NCI-H1436 treated with DMSO at 0.1 percent for 48 hours (cell line): ENCODE measurements at places on chromosomes 11 and 22.

- DNase-seq: no peak
Observed at GRCh38 chr11:123740787-123741158, 687 bp downstream of the ZNF202 start.

- no peak for DNase-seq
Observed at GRCh38 chr22:35411102-35411501, 11.2 kb downstream of the MCM5 start.

GRCh38 chr22:39665229-39665628 lies 94.7 kb downstream of the CACNA1I start:
- DNase-seq: no peak

DNA sequence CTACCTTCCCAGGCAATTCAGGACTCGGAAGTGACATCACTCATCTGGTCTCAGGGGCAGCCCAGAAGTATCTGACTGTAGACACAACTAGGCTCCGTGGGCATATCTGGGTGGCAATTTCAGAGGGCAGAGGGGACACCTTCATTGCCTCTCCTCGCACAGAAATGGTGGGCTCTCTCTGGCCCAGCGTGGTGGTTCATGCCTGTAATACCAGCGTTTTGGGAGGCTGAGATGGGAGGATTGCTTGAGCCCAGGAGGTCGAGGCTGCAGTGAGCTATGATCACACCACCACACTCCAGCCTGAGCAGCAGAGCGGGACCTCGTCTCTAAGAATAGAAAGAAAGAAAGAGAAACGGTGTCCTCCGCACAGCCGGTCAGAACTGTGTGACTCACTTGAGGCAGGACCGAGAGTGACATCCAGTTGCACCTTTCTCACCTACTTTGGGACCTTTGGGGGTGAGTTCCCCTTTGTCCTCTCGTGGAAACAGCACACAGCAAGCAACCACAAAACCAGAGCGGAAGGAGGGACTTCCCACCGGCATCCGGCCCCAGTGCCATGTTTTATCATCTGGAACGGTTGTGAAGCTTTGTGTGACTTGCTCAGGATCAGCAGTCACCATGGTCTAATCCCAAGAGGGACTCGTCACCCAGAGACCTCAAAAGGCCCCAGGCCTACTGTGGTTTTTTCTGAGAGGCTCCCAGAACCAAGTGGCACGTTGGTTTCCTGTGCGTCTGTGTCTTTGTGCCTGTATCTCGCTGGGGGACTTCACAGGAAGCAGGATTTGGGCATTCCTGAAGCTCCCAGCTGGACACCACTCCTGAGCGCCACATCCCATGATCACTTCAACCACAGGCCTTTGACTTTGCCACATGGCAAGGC lies 38.4 kb upstream of the EMID1 start:
- DNase-seq: no peak

- no peak for DNase-seq
Observed at GRCh38 chr11:68414496-68415221, 45.9 kb upstream of the PPP6R3 start.

DNA sequence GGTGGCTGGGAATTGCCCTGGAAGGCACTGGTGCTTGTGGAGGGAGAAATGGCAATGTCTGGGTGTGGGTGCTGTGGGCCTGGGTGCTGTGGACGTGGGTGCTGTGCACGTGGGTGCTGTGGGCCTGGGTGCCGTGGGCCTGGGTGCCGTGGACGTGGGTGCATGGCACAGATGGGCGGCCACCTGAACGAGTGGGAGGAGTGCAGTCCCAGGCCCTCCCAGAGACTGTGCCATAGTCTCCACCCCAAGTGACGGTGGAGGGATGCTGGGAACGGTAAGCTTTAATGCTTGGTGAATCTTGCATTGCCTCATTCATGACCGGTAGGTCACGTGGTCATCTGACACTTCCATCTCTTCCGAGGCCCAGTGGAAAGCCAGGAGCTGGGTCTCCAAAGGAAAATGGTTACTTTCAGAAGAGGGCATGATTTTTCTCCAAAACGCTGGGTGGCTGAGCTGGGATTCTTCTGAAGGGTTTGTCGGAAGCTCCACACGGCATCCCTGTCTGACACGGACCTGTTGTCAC lies 28.8 kb upstream of the BRSK2 start:
- no peak for DNase-seq

GRCh38 chr11:134398079-134398444 lies 14.0 kb downstream of the B3GAT1 start:
- no peak for DNase-seq

DNA sequence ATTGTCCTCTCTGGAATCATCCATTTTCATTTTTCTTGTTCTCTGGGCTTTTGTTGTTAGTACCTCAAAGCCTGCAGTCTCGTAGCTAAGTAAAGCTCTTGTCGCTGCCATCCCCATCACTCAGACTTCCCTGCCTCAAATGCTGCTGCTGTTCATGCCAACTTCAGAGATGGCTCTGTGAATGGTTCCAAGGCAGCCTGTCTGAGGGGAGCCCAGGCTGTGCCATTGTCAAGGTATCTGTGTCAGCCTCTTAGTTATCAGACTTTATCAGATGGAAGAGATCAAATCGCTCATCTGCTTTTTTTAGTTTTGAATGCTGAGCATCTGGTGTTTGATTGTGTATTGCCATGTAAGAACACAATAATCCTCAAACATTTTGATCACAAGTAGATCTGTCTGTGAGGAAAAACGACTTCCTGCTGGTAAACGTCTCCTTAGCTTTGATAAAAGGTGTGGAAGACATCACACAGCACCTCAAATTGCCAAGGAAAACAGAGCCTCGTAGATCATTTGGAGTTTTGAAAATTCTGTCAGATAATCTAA lies 304.2 kb upstream of the ZC3H12C start:
- no peak for DNase-seq

- no peak for DNase-seq
Observed at GRCh38 chr22:22910272-22911240, 22.9 kb downstream of the IGLL5 start.

DNA sequence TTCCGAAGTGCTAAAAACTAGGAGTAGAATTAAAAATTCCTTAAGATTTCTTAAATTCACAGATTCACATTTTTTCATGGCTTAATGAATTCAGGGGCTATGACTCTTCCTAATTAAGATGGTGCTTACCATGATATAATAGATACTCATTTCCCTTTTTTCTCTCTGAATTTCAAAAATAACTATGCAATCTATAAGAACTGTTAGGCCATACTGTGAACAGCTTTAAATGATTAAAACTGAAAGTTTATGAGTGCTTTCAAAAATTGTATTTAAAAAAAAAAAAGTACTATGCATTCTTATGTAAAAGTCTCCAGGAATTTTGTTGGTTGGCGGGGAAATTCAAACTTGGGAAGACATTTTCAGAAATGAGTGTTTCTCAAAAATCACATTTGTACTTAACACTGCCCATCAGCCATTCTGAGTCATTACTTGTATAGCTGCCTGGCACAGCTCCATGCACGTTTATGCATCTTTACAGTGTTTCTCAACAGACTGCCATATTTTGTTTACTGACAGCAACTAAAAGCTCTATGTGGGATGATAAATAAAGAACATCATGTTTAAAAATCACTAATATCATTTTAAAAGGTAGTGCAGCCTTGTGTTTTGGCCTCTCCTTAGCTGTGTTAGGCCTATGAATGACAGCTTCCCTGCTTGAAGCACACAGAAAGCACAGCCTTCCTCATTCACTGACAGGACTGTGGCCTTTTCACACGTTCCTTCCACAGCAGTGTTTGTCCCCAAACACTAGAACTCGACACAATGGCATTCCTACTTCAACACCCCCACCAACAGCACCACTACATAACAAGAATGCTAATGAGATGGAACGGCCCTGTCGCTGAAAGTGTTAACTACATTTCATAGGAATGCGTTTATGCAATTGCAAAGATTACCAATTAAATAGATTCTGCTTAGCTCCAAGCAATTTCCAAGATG lies 131.4 kb downstream of the DCDC1 start:
- DNase-seq: no peak

- DNase-seq: no peak
Observed at GRCh38 chr11:35963911-35964310, 20.0 kb downstream of the LDLRAD3 start.

DNA sequence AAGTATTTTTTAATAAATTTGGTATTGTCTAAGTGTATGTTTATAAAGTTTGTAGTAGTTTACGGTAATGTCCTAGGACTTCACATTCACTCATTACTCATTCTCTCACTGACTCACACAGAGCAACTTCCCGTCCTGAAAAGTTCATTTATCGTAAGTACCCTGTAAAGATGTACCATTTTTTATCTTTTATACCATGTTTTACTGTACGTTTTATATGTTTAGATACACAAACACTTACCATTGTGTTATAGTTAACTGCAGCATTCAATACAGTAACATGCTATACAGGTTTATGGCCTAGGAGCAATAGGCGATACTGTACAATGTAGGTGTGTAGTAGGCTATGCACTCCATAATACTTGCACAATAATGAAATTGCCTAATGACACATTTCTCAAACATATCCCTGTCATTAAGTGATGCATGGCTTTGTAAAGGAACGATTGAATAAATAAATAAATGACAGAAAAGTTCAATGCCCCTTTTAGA lies 12.5 kb upstream of the CARD18 start:
- no peak for DNase-seq

DNA sequence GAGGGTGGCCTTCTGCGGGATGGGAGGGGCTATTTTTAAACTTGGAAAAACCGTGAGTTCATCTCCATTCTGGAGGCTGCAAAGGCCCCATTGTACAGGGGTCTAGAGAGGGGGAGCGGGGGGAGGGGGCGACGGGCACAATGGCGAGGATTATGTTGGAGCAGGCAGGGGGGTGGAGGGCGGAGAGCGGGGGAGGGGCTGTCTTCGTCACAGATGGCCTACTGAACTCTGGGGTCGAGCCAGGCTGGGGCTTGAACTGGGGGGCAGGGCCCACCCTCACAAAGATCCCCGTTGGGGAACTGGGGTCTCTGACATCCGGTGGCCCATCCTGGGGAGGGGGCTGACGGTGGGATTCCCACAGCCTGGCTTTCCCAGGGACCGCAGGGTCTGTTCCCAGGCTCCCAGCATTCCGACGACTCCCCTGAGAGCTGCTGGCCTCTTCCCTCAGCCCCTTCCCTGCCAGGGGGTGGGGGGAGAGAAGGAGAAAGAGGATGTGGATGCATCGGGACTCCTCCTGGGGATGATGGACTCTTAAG lies 3.4 kb upstream of the MCAM start:
- no peak for DNase-seq

DNA sequence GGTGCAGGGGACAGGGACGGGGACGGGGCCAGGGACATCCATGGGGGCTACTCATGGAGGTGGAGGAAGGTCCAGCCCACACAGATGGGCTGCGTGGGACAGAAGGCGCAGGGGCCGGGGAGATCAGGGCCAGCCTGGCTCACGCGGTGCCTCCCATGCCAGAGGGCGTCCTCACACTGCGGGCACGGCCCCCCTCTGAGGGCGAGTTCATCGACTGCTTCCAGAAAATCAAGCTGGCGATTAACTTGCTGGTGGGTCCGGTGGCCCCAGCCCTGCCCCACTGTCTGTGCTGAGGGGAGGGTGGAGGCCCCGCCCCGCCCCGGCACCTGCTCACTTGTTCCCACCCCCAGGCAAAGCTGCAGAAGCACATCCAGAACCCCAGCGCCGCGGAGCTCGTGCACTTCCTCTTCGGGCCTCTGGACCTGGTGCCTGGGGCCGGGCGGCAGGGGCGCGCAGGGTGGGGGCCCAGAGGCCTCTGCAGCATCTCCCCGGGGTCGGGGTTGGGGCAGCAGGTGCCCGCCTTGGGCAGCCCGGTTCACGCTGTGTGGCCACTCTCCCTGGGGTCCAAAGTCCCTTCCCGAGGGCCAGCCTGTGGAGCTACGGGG lies 15.8 kb downstream of the EPS8L2 start:
- DNase-seq: no peak

GRCh38 chr22:19823191-19823901 lies 31.3 kb downstream of the GNB1L start:
- DNase-seq: no peak

DNA sequence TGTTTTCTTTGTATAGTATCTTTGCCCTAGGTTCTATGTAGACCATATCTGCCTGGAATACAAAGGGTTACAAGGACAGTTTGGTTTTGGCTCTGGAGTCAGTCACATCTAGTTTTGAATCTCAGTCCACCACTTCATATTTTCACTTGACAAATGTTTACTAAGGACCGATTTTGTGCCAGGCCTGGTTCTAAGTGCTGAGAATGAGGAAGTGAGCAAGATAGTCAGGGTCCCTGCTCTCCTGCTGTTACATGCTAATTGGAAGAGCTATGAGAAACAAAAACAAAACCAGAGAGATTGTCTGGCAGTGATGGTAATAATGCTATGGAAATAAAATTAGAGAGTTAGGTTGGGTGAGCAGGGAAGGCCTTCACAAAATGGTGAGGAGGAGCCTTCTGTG lies 66.1 kb upstream of the ARHGAP20 start:
- no peak for DNase-seq

DNA sequence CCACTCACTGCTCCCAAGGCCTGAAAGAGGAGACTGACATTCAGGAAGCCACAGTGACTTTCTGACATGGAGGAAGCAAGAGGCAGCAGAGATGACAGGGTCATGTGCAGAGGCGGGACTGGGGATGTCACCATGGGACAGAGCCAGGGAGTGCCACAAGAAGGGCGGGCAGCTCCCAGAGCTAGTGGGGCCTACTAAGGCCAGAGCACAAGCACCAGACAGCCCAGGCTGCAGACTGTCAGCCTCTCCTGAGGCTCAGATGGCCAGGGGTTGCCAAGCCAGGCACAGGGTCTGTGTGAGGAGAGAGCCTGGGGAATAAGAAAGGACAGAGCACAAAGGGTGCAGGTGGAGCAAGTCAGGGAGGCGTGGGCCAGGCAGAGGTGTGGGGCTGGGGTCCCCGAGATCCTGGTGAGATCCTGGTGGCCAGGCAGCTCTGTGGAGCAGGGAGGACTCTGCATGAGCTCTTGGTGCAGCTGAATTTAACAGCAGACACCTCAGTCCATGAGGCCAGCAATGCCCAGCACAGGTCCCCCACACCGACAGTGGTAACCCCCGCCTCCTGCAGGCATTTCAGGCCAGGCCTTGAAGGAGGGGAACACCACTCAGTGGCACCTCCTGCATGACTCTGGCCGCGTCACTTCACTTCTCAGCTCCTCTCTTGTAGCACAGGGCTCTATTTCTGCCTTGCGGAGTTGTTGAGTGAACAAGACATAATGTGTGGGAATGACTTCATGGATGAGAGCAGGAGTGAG lies 52.3 kb downstream of the SGSM3 start:
- no peak for DNase-seq

- DNase-seq: no peak
Observed at GRCh38 chr11:28257761-28258160, 149.6 kb downstream of the METTL15 start.

- no peak for DNase-seq
Observed at GRCh38 chr11:12120031-12121008, 9.9 kb downstream of the MICAL2 start.
